ENCODE measurements at places on chromosomes 1 and 21.
A peak's percentile ranks its signal among the peaks of the same experiment; 100 is the strongest.

GRCh38 chr1:47469390-47469759 is 31.5 kb downstream of the FOXD2 start:
- no peak for DNase-seq

DNA sequence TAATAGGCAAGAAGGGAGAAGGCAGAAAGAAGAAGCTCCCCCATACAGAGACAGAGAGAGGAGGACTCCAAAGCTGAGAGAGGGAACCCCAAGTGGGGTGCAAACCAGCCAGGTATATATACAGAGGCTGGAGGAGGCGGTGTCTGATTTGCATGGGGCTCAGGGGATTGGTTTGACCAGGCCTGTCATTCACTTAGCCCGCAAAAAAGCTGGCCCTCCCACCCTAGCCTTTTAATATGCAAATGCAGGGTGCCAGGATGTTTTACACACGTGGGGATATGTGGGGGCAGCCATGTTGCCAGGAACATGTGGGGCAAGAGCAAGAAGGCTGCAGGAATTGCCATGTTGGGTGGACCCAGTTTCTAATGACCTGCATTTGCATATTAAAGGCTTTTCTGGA is 37.0 kb upstream of the TENT5B start:
- DNase-seq: no peak

DNA sequence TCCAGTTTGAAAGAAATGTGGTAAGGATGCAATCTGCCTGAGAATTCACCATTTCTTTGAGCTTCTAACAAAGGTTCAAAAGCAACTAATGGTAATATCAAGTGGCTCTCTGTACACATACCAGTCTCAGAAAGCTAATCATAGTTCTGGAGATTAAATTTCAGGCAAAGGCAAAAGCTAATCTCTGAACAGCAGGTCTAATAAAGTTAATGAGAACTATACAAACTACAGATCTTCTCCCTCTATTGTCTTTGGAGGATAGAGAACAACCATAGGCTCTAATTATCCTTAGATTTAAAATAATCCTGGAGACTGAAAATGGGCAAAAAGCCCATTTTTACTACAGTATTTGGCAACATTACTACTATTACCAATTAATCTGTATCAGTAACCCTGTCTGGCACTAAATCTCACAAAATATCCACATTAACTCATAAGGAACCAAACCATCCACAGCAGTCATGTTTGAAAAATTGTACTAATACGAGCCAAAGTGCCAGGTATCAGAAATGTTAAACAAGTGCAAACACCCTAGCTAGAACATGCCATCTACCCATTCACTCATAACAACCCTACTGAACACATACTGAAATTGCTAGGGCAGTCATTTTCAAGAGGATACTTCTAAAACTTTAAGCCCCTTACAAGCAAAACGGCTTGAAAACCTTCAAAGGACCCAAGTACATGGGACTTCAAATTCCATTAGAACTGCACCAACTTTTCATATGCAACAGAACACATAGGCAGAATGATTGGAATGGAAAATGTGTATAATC is 4.8 kb downstream of the DIPK1A start:
- no peak for DNase-seq

GRCh38 chr21:32951041-32951440 is 74.7 kb upstream of the OLIG2 start:
- DNase-seq: no peak

GRCh38 chr1:201619513-201619912 is 80.6 kb downstream of the NAV1 start:
- DNase-seq: no peak

- peak; percentile 77 for DNase-seq
These were observed 315.9 kb downstream of the ST6GALNAC3 start for GRCh38 chr1:76390456-76390855.

- no peak for DNase-seq
These were observed 6.4 kb upstream of the KANK4 start for GRCh38 chr1:62325681-62326080.

DNA sequence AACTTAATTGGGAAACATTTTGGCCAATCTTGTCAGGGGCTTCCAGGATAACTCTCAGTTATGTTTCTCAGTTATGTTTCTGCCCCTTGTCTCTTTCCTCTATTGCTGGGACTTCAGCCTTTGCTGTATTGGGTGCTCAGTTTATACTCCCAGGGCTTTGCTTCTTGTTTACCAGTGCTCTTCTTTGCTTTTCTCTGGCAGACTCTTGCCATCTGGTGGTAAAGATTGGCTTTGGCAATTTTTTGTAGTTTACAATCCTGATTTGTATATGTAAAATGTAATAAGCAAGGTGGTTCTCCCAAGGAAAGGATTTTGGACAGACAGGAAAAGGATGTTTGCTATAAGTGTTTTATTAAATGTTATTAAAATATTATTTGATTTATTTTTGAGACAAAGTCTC is 37.9 kb downstream of the FABP3 start:
- peak; percentile 61 for DNase-seq

DNA sequence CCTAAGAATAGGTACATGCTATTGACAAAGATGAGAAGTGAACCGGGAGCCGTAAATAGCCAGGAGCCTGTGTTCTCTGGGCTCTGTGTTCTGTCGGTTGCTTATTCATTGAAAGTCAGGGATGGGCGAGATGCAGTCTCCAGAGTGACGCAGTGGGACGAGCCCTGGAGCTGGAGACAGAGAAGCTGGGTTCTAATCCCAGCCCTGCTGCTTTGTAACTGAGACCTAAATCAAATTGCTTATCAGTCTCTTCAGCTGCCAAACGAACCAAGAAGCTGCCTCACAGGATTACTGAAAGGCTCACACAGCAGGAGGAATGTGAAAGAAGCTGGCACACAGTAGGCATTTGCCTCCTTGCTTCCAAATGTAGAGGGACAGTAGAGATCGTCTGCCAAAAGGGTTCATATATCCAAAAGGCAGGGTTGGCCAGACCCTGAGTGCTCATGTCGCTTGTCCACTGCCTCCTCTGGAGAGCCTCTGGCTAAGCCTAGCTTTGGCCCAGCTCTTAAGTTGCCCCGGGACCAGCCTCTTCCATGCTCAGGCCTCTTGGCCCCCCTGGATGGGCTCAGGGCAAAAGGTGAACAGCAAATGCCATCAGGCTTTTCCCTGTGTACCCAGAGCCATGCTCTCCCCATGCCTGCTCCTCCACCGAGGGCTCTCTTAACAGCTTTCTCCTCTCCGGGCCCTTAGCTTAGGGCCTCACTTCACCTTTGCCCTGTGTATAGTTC is 134.2 kb upstream of the IPO9 start:
- no peak for DNase-seq

- DNase-seq: peak; percentile 28
These were observed 192.4 kb downstream of the TGFBR3 start for GRCh38 chr1:91693557-91693956.

DNA sequence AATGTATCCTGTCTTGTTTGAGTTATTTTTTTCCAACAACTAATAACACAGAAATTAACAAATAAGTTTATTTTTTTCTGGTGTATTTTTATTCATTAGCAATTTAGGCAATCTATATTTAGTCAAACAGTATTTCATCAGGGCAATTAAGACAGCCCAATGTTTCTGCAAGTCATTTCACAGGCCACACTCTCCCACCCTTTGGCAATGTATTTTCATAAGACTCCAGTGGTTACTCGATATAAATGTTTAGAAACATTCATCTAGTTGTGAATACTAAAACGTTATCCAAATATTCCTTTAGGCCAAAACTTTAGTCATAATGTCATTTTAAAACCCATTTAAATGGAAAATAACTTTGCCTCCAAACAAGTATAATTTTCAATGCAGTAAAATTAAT is 142.1 kb downstream of the KCNT2 start:
- no peak for DNase-seq

GRCh38 chr1:44318097-44319088 is 36.7 kb downstream of the ERI3 start:
- DNase-seq: peak; percentile 1

GRCh38 chr21:37944496-37944895 is 28.2 kb upstream of the KCNJ6 start:
- no peak for DNase-seq

GRCh38 chr1:155034318-155035208 is 939 bp downstream of the DCST1 start:
- DNase-seq: no peak
